Stimulated activated CD4-positive, alpha-beta T cell treated with anti-CD3 and anti-CD28 coated beads, Interleukin-1b, Interleukin-23, amount 100 ng/mL, for 1 hour (primary cell): ENCODE measurements at places on chromosomes 5 and 9.

DNA sequence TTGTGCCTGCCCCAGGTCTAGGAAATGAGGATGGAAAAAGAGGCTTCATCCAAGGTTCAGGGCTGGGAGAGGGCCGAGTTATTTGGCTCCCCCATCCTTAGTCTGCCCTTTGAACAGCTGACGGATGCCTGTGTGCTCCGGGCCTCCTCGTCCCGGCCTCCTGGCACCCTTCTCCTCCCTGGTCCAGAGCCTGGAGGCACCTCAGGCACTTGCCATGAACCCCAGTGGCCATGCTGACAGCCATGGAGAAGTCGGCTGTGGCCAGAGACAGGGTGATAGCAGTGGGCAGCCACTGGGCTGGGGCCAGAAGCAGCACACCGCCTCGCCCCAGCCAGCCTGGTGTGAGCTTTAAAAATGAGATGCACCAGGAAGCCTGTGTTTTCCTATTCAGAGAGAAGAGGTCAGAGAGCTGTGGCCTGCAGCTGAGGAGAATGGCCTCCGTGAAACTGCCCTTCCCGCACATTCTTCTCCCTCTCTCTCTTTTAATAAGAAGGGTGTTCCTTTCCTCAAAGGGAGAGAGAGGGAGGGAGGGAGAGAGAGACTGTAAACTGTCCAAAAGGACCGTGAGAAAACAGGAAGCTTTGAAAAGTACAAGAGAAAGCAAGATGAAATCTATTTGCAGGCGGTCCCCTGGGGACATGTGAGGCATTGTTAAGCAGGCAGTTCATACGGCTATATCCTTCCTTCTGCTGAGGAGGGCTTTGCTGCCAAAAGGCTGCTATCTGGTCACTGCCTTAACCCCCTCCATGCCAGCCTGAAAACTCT lies 55.3 kb downstream of the ZNF366 start:
- no peak for DNase-seq

DNA sequence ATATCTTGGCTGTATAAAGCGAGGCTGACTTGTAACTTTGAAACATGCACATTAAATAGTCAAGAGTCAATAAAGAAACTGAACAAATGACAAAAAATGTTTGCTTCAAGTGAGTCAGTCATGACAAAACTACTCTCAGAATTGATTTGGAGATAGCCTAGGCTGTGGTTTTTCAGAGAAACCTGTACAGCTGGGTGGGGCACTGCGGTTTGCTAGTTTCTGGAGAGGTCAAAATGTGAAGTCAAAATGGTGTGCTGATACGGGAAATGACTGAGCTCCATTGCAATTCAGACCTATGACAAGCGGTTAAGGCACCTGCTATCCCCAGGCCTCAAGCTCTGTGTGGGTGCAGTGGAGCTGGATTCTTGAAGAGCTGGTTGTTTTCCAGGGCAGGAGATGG lies 10.3 kb upstream of the CD180 start:
- peak; percentile 52 for DNase-seq

DNA sequence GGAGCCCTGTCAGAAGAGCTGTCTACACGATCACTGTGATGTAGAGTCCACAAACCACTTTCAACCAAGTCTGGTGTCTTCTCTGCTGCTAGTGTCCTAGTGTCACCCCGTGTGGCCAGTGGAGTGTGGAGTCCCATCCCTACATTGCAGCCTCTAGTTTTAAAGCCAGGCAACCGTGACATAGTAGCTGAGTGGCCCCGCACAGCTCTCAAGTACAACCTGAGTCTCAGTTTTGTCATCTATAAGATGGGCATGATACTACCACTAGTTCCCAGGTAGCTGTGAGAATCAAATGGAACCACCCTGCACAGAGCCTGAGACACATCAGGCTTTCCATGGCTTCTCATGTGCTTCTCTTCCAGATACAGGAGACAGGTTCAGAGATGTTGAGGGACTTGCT lies 43.2 kb upstream of the AKNA start:
- no peak for DNase-seq

DNA sequence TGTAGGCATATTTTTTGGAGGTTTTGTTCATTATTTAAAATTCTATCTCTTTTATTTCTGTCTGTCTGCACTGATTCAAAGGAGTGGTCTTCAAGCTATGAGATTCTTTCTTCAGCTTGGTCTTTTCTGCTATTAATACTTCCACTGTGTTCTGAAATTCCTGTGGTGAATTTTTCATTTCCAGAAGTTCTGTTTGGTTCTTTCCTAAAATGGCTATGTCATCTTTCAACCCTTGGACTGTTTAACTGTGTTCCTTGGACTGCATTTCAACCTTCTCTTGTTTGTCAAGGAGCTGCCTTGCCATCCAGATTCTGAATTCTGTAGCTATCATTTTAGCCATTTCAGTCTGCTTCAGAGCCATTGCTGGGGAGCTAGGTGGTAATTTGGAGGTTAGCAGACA lies 76.3 kb downstream of the CERT1 start:
- no peak for DNase-seq

- no peak for DNase-seq
Observed at GRCh38 chr9:71725590-71726338, 42.5 kb downstream of the CEMIP2 start.

DNA sequence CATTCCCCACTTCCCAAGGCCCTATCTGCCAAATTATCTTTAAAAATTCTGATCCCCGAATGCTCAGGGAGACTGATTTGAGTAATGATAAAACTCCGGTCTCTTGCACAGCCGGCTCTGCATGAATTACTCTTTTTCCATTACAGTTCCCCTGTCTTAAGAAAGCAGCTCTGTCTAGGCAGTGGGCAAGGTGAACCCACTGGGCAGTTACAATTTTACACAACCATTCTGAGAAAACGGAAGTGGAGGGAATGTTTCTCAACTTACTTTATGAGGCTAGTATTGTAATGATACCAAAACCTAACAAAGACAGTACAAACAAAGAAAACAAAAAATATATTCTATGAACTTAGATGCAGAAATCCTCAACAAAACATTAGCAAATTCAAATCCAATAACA lies 100.0 kb downstream of the MCTP1 start:
- no peak for DNase-seq

DNA sequence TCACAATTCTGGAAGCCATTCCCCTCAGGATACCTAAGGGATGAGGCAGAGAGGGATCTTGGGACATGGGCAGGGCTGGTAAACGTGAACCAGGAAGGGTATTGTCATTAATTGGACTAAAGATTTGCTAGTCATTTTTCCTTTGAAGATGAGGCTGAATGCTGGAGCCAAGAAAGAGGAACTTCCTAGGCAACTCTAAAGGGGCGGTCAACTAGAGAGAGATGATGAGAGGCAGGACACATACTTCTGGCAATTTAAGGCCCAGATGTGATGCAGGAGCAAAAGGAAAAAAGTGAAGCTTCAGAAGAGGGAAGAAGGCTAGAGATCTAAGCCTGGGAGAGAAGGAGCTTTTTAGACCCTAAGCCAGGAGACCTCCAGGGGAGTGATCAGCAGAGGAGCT lies 5.6 kb downstream of the GBA2 start:
- DNase-seq = no peak

- no peak for DNase-seq
Observed at GRCh38 chr5:36393656-36394428, 92.1 kb upstream of the RANBP3L start.

- DNase-seq = no peak
Observed at GRCh38 chr5:101067429-101067828, 164.3 kb upstream of the ST8SIA4 start.

DNA sequence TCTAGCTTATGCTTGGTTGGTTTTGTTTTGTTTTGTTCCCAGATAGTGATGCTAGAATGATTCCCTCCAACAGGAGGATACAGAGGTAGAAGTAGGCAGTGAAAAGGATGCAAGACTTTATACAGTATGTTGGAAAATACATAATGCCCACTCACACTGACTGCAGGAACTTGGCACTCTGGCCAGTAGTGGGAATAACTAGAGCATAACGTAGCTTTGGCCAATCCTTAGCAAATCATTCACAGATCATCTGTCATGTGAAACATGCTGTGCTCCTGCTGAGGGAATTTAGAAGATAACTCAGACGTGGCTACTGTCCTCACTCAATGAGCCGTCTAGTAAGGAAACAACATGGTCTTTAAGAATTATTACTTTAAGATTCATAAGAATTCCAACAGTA lies 13.5 kb downstream of the CFAP90 start:
- DNase-seq = no peak

GRCh38 chr5:65102976-65103711 lies 334.4 kb downstream of the CWC27 start:
- peak; percentile 32 for DNase-seq

DNA sequence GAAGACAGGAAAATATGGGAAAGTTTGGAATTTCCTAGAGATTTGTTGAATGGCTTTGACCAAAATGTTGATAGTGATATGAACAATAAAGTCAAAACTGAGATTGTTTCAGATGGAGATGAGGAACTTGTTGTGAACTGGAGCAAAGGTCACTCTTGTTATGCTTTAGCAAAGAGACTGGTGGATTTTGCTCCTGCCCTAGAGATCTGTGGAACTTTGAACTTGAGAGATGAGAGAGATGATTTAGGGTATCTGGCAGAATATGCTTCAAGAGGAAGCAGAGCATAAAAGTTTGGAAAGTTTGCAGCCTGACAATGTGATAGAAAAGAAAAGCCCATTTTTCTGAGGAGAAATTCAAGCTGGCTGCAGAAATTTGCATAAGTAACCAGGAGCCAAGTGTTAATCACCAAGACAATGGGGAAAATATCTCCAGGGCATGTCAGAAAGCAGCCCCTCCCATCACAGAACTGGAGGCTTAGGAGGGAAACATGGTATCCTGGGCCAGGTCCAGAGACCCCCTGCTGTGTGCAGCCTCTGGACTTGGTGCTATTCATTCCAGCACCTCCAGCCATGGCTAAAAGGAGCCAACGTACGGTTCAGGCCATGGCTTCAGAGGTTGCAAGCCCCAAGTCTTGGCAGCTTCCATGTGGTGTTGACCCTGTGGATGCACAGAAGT lies 114.3 kb upstream of the STARD4 start:
- DNase-seq = no peak

- DNase-seq = no peak
Observed at GRCh38 chr9:18566121-18566520, 92.2 kb downstream of the ADAMTSL1 start.

DNA sequence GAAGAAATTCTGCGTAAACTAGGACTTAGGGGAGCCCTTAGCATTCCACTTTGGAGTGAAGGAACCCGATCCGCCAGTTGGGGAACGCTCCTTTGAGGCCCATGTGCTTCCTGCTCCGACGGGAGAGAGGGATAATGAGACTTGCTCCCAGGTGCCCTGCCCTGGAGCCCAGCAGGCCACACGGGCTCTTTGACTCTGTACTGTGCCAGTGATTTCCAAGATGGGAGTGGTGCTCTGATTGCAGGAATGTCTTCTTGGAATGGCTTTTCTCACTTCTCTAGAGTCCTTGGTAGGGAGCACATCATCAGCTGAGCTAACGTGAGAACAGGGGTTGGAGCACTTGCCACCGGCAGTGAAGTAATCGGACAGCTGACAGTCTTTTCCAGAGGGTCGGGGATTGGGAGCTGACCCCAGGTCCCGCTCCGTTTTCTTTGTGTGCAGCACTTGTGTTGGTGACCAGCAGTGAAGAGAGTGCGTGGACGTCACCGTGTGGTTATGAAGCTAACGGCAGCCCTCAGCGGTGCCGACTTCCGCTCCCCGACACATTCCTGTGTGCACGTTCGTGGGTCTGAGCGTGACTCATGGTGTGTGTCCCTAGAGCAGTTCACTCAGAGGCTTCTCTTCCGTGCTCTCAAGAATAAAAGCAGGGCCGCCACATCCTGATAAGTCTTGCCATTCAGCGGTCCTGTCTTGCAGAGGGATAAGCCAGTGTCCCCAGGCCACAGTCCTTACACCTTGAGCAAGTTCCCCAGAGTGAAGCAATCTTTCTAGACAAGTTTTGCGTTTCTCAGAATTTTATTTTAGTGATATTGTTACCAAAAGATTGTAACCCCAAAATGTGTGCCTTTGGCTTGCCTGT lies 25.6 kb downstream of the ABL1 start:
- DNase-seq = no peak

- no peak for DNase-seq
Observed at GRCh38 chr9:34479431-34479866, 20.8 kb downstream of the DNAI1 start.

GRCh38 chr5:156272139-156272538 lies 54.8 kb upstream of the SGCD start:
- no peak for DNase-seq

- no peak for DNase-seq
Observed at GRCh38 chr5:40507095-40507494, 172.6 kb upstream of the PTGER4 start.

GRCh38 chr9:31847963-31848362 lies 536.5 kb upstream of the ACO1 start:
- no peak for DNase-seq

DNA sequence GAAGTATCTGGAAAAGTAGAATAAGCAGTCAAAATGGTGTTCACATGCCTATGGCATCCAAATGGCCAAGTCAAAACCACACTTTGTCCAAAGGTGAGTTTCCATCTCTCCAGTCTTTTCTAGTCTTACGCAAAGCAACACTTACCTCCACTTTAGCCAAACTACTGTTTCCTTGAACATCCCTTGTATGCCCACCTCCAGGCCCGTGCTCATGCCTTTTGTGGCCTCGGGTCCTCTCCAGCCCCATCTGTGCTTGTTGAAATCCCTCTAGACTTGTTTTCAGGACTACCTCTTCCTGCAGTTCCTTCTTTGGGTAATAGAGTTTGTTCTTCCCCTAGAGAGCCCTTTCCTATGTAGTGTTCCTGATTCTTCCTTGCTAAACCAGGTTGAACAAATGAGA lies 61.0 kb downstream of the ANGPTL2 start:
- DNase-seq = no peak

GRCh38 chr9:114287001-114287762 lies 35.7 kb upstream of the ORM1 start:
- DNase-seq = no peak

- DNase-seq = no peak
Observed at GRCh38 chr5:74992791-74993190, 59.6 kb downstream of the GCNT4 start.

- no peak for DNase-seq
Observed at GRCh38 chr9:2675834-2676233, 41.5 kb upstream of the KCNV2 start.

- no peak for DNase-seq
Observed at GRCh38 chr5:51987239-51987638, 604.0 kb downstream of the ISL1 start.

GRCh38 chr9:107805201-107805600 lies 315.6 kb upstream of the KLF4 start:
- DNase-seq = no peak
